ENCODE measurements at places on chromosomes 7 and 10.

- DNase-seq: no peak
Measured at GRCh38 chr10:10589540-10590303, 427.9 kb upstream of the CELF2 start.

DNA sequence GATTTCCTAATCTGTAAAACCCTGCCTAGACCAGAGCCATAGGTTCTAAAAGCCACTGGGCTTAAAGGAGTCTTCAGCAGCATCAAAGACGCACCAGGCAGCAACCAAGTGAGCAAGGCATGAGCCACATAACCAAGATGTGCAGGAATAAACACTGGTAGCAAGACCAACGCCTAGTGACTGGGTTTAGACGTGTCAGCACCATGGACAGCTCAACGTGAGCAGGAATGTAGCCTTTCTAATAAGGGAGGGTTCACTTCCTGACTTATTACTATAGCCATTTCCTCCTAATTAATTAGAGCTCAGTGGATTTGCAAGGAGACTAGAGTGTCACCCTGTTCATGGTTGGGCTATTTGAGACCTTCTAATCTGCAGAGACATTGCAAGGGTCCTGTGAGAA lies 223.7 kb downstream of the LHFPL3 start:
- DNase-seq: peak; percentile 46

GRCh38 chr10:91779011-91779605 lies 19.1 kb upstream of the TNKS2 start:
- DNase-seq: no peak

DNA sequence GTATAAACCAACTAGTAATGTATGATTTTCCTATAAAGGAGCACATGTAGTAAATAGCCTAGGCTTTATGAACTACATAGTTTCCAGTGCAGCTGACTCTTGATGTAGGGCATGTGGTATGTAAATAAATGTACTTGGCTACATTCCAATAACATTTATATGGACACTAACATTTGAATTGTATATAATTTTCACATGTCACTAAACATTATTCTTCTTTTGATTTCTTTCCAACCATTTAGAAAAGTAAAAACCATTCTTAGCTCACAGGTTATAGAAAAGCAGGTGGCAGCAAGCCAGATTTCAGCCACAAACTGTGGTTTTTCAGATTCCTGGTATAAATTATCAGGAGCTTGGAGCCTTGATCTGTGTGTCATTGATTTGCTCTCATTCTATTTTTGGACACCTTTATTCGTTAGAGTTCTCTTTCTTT lies 1182.0 kb downstream of the CNTNAP2 start:
- DNase-seq: no peak

- DNase-seq: peak; percentile 41
Measured at GRCh38 chr10:22259280-22259679, 41.5 kb upstream of the EBLN1 start.

DNA sequence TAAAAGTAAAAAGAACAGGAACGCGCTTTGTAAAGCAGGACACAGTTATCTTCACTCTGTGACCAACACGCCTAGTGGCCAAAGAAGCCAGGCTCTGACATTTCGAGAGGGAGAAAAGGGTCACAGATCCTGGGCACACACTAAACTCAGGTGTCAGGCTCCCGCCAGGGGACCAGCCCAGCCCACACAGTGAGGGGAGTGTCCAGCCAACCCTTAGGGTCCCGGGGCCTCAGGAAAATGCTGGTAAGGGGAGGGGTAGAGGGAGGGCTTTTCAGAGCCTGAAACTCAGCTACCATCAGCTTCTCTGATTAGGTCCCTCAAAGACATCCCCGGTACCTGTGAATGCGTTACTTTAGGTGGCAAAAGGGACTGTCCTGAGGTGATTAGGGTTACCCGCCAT lies 16.6 kb downstream of the ANXA11 start:
- DNase-seq: no peak

DNA sequence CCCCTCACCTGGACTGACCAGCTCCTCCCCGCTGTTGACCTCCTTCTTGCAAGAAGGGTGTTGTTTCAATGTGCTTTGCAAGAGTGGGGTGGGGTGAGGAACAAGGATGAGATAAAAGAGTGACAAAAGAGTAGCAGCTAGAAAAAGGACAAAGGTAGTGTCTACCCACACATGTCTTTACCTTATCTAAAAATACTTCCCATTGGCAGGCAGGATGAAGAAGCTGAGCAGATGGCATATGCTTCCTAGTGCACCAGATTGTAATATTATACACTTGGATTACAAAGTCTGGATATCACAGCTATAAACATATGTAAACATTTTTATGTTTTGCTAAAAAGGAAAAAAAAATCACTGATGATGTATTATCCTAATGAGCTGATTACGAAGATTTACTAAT lies 34.5 kb downstream of the CHN2 start:
- DNase-seq: no peak

DNA sequence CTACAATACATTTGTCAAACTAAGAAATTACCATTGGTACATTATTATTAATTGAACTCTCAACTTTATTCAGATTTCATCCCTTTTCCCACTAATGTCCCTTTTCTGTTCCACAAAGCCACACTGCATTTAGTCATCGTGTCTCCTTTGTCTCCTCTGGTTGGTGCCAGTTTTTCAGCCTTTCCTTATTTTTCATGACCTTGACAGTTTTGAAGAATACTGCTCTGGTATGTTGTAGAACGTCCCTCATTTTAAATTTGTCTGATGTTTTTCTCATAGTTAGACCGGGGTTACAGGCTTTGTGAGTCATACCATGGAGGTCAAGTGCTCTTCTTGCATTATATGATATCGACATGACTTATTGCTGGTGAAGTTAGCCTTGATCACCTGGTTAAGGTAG lies 173.3 kb upstream of the AGK start:
- no peak for DNase-seq

DNA sequence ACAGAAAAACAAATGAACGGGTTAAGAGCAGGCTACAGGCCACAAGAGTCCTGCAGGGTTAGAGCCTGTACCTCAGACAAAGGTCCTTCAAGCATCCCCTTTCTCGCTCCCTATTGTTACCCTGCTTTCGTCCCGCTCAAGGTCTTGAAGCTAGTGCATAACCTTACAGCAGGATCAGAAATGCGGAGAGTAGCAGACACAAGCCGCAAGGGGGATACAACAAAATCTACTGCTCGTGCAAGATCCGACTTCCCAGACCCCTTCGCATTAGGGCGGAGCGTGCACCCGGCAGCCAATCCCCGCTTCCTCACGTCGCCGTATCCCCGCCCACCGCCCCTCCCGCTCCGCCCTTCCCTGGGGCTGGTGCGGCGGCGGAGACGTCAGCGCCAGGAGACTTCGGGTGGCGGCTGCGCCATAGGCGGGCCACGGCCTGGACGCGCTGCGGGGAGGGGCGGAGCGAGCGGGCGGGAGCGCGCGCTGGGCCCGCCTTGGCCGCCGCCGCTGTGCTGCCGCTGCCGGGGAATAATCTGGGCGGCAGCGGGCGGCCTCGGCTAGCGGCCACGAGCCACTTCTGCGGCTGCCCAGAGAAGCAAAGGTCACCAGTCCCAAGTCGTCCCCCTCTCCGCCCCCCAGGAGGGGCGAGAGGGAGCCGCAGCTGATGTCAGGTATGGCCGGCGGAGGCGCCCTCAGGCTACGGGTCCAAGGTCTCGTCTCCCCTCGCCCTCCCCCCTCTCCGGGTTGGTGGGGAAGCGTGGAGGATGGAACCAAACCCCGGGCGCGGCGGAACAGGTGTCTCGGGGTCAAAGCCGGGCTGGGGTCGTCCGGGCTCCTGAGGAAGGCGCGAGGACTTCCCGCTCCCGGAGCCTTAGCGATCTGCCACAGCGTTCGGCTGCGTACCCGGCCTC lies at the start of gene C1GALT1:
C1GALT1 (plus strand) TSS at position 389 of the 905 bp plus-strand sequence. CDS start 51,776 bp downstream, outside the sequence.
- peak; percentile 86 for DNase-seq

DNA sequence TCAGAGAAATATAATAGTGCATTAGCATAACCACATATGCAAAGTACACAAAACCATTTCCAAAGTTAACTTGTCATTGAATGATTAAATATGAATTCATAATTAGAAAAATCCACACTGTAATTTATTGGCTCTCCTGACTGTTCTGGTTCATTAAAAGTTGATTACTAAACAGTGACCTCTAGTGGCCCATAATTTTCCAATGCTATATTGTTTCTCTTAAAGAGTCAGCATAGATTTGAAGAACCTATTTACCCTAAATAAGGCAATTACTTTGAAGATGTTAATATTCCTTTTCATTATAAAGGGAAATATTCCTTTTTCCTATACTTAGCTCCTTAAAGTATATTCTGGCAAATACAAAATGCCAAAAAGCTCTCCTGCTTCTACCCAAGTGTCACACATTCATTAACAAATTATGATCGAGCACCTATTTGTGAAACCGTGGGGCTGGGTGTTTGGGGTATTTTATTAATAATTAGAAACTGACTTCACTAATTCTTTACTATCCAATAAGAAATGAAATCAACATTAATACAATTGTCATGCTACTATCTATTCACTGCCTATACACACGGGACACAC lies 86.2 kb downstream of the HIBADH start:
- DNase-seq: peak; percentile 86

DNA sequence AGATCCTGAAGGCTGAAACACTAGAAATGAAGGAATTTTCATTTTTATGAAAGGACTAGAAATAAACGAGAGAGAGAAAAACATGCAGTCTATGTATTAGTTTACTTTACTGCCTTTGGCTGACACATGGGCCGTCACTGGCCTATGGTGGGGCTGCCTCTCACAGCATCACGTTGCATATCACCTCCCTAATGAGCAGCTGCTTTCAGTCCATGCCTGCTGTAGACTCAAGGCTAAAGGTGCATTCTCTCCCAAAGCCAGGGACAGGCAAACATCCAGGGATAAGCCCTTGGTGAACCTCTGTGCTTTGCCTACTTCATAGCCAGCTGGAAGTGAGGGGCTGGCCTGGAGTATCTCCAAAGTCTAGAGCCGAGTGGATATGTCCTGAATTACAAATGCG lies 359.4 kb downstream of the GPAM start:
- no peak for DNase-seq

- no peak for DNase-seq
Measured at GRCh38 chr10:33901166-33901565, 566.7 kb upstream of the NRP1 start.

DNA sequence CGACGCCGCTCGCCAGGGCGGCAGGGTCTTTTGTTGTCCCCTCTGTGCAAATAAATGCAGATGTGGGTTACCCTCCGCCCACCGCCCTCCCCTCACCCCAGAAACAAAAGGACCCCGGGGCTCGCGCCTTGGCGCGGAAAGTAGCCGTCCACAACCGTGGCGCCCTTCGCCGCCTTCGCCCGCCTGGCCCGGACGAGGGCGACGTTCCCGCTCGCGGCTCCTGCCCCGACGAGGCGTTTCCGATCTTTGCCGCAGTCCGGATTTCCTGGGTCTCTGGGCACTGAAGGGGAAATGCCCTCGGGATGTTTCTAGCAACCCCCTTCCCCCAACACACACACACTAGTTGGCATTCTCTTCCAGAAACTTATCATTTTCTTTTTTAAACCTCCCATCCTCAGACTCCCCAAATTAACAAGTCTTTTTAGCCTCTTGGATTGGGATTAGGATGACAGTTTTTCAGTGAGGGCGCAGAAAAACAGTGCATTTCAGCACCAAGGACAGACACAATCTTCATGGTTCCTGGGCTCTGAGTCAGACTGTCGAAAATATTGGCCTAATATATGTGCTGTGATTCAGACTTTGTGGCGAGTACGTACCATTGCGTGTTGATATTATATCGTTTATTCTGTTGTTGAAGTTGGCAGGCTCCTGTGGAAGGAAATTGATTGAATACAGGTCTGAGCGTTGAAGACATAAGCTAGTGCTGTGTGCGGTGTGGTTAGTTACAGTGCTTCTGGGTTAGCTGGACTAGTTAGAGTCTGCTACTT lies 771 bp downstream of the PHYHIPL start:
- DNase-seq: peak; percentile 19

DNA sequence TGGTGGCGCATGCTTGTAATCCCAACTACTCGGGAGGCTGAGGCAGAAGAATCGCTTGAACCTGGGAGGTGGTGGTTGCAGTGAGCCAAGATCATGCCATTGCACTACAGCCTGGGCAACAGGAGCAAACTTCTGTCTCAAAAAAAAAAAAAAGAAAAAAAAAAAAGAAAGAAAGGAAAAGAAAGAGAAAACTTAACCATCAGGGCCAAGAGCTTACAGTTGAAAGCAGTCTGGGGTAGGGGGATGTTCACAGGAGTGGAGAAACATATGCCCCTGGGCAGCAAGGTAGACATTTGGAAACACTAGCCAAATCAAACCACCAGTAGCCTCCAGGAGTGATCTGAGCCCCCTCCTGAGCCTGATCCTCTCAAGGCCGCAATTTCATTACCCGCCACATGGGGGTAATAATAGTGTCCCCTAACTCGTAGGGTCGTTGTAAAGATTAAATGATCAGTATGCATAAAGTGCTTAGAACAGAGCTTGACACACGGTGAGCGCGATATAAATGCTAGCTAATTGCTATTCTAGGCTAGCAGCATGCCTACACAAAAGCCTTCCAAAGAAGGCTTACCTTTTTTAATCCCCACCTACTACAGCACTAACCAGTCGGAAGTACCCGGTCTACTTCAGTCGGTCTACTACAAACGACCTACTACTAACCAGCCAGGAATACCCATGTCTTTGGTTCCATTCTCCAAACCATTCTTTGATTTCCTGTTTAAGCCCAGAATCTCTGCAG lies 274.3 kb upstream of the NEBL start:
- DNase-seq: peak; percentile 60

GRCh38 chr10:33773886-33774480 lies 439.5 kb upstream of the NRP1 start:
- DNase-seq: no peak

DNA sequence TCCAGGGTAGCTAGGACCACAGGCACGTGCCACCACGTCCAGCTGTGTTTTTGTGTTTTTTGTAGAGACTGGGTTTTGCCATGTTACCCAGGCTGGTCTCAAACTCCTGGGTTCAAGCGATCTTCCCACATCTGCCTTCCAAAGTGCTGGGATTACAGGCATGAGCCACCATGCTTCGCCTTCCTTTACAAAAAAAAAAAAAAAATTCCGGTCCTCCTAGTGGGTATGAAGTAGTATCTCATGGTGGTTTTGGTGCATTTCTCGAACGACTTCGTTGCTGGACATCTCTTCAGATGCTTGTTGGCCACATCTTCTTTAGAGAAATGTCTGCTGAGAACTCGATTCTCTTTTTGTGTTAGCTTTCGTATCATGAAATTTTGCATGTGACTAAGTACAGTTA lies 3.9 kb downstream of the PROSER2 start:
- no peak for DNase-seq

- DNase-seq: no peak
Measured at GRCh38 chr10:11759347-11759746, 17.2 kb downstream of the ECHDC3 start.

GRCh38 chr10:101824736-101825135 lies 6.5 kb upstream of the OGA start:
- DNase-seq: no peak

DNA sequence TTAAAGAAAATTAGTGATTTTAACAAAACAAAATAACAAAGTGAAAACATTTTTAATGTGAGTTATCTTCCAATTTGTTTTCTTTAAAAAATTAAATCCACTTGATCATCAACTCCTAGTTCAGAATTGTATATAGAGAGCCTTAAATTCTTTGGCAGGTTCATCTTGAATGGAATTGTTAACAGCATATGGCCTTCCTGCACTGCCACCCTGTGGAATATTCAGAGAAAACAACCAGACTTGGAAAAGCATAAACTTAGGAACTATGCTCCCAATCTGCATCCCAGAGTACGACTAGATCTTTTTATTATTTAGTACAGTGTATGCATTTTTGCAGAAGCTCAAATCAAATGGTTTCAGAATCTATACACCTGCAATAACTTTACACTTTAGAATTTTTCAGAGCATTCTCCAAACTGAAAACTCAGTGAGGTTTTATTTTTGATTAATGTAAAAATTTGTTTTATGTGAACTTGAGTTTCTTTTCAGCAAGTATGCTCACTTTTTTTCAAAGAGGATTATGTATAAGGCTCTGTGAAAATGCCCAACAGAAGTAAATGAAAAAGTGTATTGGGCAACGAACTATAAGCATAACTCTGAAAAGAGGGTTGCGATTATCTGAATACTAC lies 44.9 kb upstream of the ANK3 start:
- peak; percentile 78 for DNase-seq

All from Kasumi-1 (cell line).